ENCODE measurements at places on chromosomes 7 and 10.

- DNase-seq: peak; percentile 7
These were observed 43.3 kb upstream of the CCDC71L start for GRCh38 chr7:106704000-106704840.

- DNase-seq: no peak
These were observed 35.2 kb downstream of the OR13A1 start for GRCh38 chr10:45280113-45280760.

DNA sequence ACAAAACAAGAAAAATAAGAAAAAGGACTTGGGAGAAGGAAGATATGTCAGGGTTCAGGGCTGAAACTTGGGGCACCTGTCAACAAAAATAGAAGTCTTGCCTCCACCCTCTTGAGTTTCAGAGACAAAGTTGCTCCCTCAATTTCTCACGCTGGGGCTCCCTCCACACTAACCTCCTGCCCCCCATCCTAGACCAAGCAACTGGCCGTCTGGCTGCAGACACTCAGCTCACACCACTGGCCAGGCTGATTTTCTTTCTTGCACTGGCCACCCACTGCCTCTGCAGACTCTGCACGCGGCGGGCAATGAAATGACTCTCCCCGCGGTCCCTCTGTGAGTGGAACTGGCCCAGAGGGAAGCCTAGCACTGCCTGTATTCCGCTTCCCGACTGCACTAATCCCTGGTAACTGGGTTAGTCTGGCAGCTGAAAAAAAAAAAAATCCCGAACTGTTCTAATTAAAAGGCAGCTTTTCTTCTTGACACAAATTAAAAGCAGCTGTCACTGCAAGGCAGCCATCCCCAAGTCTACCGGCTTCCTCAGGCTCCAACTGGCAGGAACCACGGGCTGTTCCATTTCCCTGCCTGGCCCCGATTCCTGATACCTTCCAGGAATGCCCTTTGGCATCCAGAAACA is 83.5 kb downstream of the SPDYE5 start:
- DNase-seq: no peak

GRCh38 chr7:111138193-111138569 is 47.3 kb downstream of the LRRN3 start:
- peak; percentile 22 for DNase-seq

GRCh38 chr7:46058086-46058823 is 137.2 kb upstream of the IGFBP3 start:
- DNase-seq: no peak

Measured in GM20000 (cell line).